Liver (tissue), 10 donors: ENCODE measurements at places on chromosomes 11 and 22.

DNA sequence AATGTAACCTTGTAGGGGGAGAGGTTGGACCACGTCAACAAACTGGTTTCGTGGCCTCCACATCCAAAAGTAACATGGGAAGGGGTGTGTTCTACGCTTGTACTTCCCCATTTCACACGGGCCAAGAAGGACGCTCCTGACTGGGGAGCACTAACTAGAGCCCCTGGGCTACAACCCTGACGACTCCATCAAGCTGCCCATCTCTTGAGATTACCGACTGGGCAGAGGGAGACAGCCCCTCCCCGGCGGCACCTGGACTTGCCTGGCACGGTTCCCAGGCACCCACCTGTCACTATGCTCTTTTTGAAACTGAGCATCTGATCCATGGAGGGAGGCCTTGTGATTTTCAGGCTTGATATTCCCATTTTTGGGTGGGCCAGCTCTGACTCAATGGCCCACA is 68.5 kb downstream of the SHANK2 start:
- DNase-seq = no peak

GRCh38 chr11:46183819-46184218 is 62.6 kb upstream of the PHF21A start:
- DNase-seq = no peak

GRCh38 chr11:78216571-78217287 is 28.0 kb downstream of the USP35 start:
- DNase-seq = no peak

DNA sequence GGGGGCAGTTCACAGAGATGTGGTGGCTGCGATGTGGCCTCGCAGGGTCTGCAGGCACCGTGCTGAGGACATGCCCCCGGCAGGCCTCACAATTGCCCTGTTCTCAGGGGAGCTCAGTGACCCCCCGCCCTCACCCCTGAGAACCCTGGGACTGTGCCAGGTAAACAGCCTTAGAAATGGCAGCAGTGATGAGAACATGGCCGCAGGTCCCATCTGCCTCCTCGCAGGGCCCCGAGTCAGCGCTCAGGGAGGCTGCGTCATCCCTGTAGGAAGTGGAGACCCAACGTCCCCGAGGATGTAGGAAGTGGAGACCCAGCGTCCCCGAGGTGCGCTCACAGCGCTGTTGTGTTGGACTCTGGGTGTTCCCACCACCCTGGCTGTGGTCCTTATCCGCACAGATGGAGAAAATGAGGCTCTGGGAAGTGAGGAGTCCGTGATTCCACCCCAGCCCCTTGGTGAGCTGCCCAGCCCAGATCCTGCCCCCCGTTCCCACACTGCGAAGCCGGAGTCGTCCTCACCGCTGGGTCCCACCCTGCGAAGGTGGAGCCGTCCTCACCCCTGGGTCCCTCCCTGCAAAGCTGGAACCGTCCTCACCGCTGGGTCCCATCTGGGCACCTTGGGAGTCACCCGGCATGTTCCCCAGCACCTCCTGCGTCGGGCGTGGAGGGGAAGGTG is 1086.8 kb downstream of the BRD1 start:
- no peak for DNase-seq

DNA sequence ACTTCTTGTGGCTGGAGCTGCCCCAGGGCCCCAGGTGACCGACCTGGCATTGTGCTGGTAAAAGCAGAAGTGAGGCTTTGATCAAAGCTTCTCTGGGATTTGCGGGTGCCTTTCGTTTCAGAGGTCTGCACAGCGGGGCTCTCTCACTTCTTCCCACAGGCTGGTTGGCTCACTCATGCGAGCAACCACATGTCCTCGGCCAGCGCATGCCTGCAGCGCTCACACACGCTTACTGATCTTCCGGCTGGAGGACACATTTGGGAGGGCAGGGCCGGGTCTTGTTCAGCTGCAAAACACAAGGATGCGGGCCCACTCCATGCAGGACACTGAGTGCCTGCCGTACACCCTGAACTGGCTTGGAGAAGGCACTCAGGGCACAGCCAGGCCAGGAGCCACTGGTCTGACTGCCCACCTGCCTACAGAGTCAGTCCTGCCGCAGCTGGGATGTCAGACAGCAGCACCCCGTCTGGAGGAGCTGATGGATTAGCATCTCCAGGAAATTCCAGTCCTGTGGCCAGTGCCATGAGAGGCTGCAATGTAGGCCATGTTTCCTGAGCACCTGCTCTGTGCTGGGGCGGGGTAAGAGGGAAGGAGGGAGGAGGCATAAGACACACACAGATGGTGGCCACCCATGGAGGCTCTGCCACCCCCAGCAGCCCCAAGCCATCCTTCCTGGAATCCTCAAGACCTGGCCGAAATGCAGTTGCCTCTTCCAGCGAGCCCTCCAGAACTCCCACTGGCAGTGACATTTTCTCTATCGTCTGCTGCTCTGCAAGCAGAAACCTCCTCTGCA is 1383.2 kb downstream of the BRD1 start:
- no peak for DNase-seq

DNA sequence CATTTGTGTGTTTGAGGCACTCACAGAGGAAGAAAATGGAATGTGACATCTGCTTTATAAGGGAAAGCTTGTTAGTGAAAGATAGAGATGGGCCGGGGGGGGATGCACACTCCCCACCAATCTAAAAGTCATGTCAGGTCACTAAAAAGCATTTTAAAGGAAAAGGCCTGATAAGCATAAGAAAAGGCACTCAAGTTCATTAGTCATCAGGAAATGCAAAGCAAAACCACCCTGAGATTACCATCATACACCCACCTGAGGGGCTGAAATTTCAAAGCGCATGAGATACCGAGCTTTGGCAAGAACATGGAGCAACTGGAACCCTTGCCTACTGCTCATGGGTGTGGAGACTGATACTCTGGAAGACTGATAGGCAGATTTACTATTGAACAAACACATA is 77.9 kb upstream of the ANO1 start:
- no peak for DNase-seq
